Activated CD4-positive, alpha-beta T cell treated with anti-CD3 and anti-CD28 coated beads for 36 hours (primary cell): ENCODE measurements at places on chromosomes 12 and 14.
A peak's percentile ranks its signal among the peaks of the same experiment; 100 is the strongest.

DNA sequence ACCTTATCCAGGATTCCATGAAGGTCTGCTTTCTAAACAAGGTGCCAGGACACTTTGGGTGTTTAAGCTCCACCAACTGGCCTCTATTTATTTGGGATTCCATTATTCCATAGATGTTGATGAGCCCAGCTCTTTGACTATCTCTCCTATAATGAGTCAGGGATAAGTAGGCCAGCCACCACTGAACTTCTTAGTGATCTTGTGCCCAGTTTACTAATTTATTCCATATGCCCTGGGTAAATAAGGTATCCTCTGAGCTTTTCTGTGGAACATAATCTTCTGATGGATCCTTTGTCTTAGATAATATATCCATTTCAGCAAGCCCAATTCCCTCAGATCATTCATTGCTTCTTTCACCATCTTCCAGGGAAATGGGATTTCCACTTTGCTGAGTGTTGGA is 535.0 kb downstream of the FOXG1 start:
- H3K27ac ChIP-seq = no peak overlapping the region
- DNase-seq = no peak
- no peaks in the 10 kb centered on the region for H3K4me1 ChIP-seq

DNA sequence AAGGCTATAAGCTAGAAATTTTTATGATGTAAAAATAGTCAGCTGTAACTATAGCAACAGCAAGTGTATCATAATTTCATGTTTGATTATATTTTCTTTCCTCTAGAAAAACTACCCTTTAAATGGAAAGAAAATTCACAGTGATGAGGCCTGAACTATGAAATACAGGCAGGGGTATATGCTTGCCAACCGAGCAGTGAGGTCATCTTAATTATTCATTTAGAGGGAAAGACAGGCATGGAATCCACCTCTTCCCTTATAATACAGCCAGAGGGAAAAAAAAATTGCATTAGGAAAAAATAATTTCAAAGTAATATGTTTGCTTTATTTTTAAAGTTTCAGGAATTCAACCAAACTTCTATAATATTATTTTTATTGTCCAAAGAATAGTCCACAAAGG is 139.8 kb downstream of the EPS8 start:
- no peak for DNase-seq
- no peak overlapping the region for H3K27ac ChIP-seq
- H3K36me3 ChIP-seq = no peaks in the 10 kb centered on the region
- H3K4me1 ChIP-seq = no peaks in the 10 kb centered on the region

GRCh38 chr12:91922674-91923073 is 223.0 kb downstream of the BTG1 start:
- H3K27ac ChIP-seq = no peak overlapping the region
- no peaks in the 10 kb centered on the region for H3K27me3 ChIP-seq
- no peak overlapping the region for H3K4me3 ChIP-seq
- DNase-seq = no peak

GRCh38 chr14:69038455-69039287 is 59.6 kb upstream of the ACTN1 start:
- H3K4me3 ChIP-seq = no peak overlapping the region
- H3K4me1 ChIP-seq = peaks cover 12% of the 10 kb centered on the region
- H3K27me3 ChIP-seq = peaks cover 31% of the 10 kb centered on the region
- H3K36me3 ChIP-seq = no peaks in the 10 kb centered on the region

DNA sequence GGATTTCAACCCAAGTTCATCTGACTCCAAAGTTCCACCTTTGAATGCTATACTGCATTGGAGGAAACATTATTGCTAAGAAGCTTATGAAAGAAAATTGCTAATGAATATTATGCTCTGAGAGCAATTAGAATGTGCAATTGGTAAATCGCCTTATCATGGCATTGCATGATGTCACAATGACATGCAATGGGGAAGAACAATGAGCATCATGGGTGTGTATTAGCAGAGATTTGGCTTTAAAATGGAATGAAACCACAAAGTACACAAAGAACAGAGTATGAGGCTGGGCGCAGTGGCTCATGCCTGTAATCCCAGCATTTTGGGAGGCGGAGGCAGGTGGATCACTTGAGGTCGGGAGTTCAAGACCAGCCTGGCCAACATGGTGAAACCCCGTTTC is 34.7 kb downstream of the FOS start:
- DNase-seq = no peak
- H3K4me3 ChIP-seq = no peak overlapping the region
- H3K36me3 ChIP-seq = no peaks in the 10 kb centered on the region
- no peaks in the 10 kb centered on the region for H3K27me3 ChIP-seq
- peaks cover 2% of the 10 kb centered on the region for H3K4me1 ChIP-seq

DNA sequence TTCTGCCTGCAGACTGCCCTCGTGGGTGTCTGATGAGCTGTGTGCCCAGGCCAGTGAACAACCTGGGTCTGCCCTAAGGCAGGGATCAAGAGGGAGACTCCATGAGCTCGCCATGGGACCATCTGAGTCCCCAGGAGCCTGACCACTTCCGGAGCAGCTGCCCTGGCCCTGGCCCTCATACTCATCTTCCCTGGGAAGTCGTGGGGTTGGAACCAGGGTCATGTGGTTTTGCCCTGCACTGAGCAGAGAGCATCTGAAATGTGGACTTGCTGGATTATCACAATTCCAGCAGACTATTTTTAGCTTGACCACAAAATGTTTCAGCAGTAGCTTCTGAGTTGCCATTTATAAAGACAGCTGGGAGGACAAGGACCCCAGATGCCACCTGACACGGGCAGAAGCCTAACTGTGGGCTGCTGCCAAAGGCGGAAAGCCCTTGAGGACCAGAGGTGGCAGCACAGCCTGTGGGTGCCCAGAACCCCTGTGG is 6.7 kb downstream of the BTBD6 start:
- H3K27ac ChIP-seq = no peak overlapping the region
- no peaks in the 10 kb centered on the region for H3K4me1 ChIP-seq
- peaks cover 5% of the 10 kb centered on the region for H3K36me3 ChIP-seq
- no peak for DNase-seq

DNA sequence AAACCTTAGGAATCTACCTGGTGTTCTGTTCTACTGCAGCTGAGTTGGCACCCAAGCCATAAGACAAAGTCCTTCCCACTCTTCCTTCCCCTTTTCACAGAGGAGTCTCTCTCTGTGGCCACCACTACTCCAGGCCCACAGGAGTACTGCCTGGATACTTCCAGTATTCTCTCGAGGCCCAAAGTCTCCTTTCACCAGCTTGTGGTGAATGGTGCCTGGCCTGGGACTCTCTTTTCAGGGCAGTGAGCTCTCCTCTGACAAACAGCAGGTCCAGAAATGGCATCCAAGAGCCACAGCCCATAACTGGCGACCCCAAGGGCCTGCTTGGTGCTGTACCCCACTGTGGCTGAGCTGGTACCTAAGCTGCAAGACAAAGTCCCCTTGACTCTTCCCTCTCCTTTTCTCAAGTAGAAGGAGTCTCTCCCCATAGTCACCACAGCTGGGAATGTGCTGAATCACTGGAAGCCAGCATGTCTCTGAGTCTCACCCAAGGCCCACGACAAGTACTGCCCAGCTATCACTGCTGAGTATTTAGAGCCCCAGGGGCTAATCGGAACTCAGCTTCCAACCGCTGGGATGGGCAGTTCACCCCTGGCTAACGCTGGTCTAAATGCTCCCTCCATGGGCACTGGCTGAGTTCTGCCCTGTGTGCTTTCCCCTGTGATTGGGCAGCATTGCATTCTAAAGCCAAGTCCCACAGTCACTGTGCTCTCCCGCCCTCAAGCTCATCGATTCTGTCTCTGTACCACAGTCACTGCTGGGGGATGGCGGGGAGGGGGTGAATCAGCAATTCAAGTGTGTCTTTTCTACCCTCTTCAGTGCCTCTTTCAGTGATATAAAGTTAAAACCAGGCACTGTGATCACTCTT is 6.1 kb downstream of the A2ML1 start:
- H3K36me3 ChIP-seq = peaks cover 2% of the 10 kb centered on the region
- DNase-seq = no peak
- no peak overlapping the region for H3K4me3 ChIP-seq
- H3K27ac ChIP-seq = no peak overlapping the region
- peaks cover 4% of the 10 kb centered on the region for H3K4me1 ChIP-seq

DNA sequence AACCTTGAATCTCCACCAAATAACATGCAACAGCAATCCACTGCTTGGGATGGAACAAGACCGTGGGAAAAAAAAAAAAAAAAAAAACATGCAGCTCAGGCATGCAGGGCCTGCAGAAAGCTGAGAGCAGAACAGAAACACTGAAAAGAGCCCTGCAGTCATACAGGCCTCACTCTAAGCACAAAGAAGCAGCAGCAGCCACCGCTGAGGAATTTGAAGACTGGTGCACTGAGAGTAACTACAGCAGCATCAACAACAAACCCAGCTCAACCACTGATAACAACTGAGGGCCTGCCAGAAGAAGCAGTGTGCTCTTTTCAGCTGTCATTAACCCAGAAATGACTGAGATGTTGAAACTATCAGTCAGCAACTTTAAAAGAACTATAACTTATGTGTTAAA is 354.7 kb upstream of the TMTC1 start:
- H3K4me3 ChIP-seq = no peak overlapping the region
- H3K4me1 ChIP-seq = no peaks in the 10 kb centered on the region
- no peaks in the 10 kb centered on the region for H3K36me3 ChIP-seq
- no peak overlapping the region for H3K27ac ChIP-seq
- no peaks in the 10 kb centered on the region for H3K27me3 ChIP-seq
- no peak for DNase-seq

- no peaks in the 10 kb centered on the region for H3K36me3 ChIP-seq
- no peak overlapping the region for H3K4me3 ChIP-seq
- H3K27me3 ChIP-seq = peaks cover 2% of the 10 kb centered on the region
- H3K27ac ChIP-seq = no peak overlapping the region
These were observed 22.4 kb upstream of the PPM1H start for GRCh38 chr12:62957233-62957953.

- peaks cover 6% of the 10 kb centered on the region for H3K4me1 ChIP-seq
- no peaks in the 10 kb centered on the region for H3K36me3 ChIP-seq
- no peak overlapping the region for H3K27ac ChIP-seq
- DNase-seq = no peak
- no peak overlapping the region for H3K4me3 ChIP-seq
- H3K27me3 ChIP-seq = no peaks in the 10 kb centered on the region
These were observed 150.5 kb upstream of the KRR1 start for GRCh38 chr12:75661908-75662307.

GRCh38 chr14:93869427-93869826 is 57.7 kb upstream of the FAM181A start:
- H3K36me3 ChIP-seq = no peaks in the 10 kb centered on the region
- H3K27ac ChIP-seq = no peak overlapping the region
- DNase-seq = no peak

DNA sequence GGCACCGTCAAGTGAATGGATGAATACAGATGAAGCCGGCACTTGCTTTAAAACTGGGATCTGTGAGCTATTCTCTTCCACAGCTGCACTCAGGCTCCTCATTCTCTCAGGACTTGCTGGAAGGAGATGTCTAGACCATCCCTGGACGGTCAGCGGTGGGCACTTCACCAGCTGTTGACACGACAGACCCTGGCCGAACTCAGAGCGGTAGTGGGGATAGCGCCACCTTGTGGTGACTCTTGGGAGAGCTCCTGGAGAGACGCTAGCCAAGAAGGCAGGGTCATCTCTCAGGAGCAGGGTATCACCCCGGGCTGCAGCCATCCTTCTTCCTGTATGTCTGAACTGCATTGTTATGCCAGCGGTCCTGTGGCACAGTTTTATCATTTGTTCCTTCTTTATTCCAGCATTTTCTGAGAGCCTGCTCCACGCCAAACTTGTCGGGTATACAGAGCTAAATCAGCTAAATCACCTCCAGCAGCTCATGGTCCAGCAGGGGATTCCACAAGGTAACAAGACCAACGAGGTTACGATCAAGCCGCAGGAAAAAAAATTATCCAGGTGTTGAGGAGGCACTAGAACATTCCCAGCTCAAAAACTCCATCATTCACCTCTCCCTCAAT is 10.0 kb downstream of the WNT1 start:
- DNase-seq = peak; percentile 89
- no peaks in the 10 kb centered on the region for H3K36me3 ChIP-seq
- peaks cover 41% of the 10 kb centered on the region for H3K27me3 ChIP-seq
- H3K4me1 ChIP-seq = no peaks in the 10 kb centered on the region

DNA sequence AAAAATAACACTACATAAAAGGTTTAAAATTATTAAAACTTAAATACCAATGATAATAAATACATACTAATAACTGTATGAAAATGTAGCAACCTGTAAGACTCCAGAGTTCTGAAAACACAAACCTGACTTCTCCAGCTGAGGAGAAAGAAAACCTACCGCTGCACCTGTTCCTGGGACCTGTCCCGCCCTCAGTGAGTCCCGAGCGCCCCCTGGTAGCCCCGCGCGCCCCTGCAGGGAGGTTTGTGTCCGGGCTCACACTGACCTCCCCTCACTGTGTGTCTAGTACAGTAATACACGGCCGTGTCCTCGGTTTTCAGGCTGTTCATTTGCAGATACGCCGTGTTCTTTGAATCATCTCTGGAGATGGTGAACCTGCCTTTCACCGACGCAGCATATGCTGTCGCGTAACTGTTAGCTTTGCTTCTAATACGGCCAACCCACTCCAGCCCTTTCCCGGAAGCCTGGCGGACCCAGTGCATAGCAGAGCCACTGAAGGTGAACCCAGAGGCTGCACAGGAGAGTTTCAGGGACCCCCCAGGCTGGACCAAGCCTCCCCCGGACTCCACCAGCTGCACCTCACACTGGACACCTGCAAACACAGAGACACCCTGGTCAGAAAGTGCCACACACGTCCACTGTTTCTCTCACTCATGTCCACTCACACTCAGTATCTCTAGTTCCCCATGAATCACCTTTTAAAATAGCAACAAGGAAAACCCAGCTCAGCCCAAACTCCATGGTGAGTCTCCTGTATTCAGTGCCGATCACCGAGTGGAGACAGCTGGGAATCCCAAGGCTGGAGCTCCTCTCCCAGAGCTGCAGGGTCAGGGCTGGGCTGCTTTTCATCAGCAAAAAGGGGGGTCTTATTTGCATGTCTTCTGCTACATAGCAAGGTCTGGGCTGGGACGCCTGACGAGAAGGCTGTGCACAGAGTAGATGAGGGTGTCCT is 1276.3 kb downstream of the TMEM121 start:
- H3K36me3 ChIP-seq = no peaks in the 10 kb centered on the region
- H3K27ac ChIP-seq = no peak overlapping the region
- H3K4me1 ChIP-seq = no peaks in the 10 kb centered on the region
- H3K4me3 ChIP-seq = no peak overlapping the region

- no peaks in the 10 kb centered on the region for H3K4me1 ChIP-seq
- no peaks in the 10 kb centered on the region for H3K27me3 ChIP-seq
- no peak overlapping the region for H3K4me3 ChIP-seq
- H3K27ac ChIP-seq = no peak overlapping the region
- no peak for DNase-seq
These were observed 20.0 kb downstream of the DDX51 start for GRCh38 chr12:132123970-132124765.

- no peak overlapping the region for H3K4me3 ChIP-seq
- H3K36me3 ChIP-seq = no peaks in the 10 kb centered on the region
- H3K27ac ChIP-seq = no peak overlapping the region
- DNase-seq = no peak
- H3K4me1 ChIP-seq = no peaks in the 10 kb centered on the region
- no peaks in the 10 kb centered on the region for H3K27me3 ChIP-seq
These were observed 87.6 kb upstream of the CLMN start for GRCh38 chr14:95407354-95407753.
